ENCODE measurements at places on chromosomes 2 and 18. TPM values are rescaled to one million over a fixed set of nuclear protein-coding genes. Genes with fewer than 3 reads are reported as not detected.

The GPR45 gene
- total RNA-seq = not detected

The FZD7 gene
- total RNA-seq = 2.0 TPM

The TUBB8B gene
- 0.14 TPM for total RNA-seq

The TXNDC2 gene
- not detected for total RNA-seq

The IAH1 gene
- total RNA-seq = 49.1 TPM

The SCYGR4 gene
- not detected for total RNA-seq

The GPC1 gene
- 4.4 TPM for total RNA-seq

The C18orf54 gene
- total RNA-seq = 3.5 TPM

The CHN1 gene
- total RNA-seq = 3.1 TPM

The ANKRD53 gene
- 0.14 TPM for total RNA-seq

The XDH gene
- total RNA-seq = 0.19 TPM

Data from thymus (tissue), 14 donors.